ENCODE measurements at places on chromosomes 12 and 14. TPM values are rescaled to one million over a fixed set of nuclear protein-coding genes. Genes with fewer than 3 reads are reported as not detected.

DNA sequence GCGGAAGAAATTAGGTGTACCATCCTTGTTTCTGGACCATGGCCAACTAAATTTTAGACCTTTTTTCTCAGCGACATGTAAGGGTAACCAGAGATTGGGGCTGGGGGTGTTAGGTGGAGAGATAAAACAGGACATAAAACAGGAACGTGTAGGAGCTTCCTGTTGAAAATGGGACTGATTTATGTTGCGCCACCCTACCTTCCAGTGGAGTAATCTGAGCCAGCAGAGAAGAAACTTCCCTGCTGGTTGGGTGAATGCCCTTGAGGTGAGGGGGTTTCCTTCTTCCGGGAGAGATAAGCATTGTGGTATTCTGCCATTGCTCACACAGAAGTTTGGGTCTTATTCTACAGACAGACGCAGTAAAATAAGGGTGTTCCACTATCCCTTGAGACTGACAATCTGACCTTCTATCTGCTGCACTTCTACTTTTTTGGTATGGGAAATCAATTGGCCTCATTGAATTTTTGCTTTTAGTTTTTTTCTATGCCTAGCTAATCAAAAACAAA lies 417.6 kb downstream of the PCNX1 start:
- H3K36me3 ChIP-seq = peaks cover 17% of the 10 kb centered on the region
- no peaks in the 10 kb centered on the region for H3K27me3 ChIP-seq
- DNase-seq = peak; percentile 56
- H3K4me3 ChIP-seq = peak overlapping the region; percentile 22

DNA sequence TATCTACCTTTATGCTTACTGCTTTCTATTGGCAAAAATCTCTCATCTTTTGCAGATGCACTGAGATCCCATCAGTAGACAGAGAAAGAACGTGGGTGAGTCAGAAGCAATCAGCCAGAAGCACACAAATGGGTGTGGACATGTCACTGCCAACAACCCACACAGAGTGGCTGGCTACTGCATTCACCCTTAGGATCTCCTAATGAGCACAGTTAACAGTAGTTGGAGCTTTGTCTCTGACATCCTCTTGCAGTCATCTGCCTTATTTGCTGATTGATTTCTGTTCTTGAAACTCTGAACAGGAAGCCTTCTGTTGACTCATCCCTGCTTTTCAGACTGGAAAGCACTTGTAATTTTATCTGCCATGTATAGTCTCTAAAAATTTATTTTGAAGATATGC lies 117.2 kb downstream of the RGS6 start:
- H3K4me3 ChIP-seq = no peak overlapping the region
- DNase-seq = no peak
- peaks cover 20% of the 10 kb centered on the region for H3K27me3 ChIP-seq
- peaks cover 4% of the 10 kb centered on the region for H3K4me1 ChIP-seq
- H3K36me3 ChIP-seq = no peaks in the 10 kb centered on the region
- no peak overlapping the region for H3K27ac ChIP-seq

GRCh38 chr12:24561882-24562770 lies 386.8 kb downstream of the BCAT1 start:
- peaks cover 16% of the 10 kb centered on the region for H3K4me1 ChIP-seq
- DNase-seq = peak; percentile 27
- H3K36me3 ChIP-seq = no peaks in the 10 kb centered on the region
- H3K27ac ChIP-seq = no peak overlapping the region

- H3K36me3 ChIP-seq = peaks cover 15% of the 10 kb centered on the region
- no peak overlapping the region for H3K27ac ChIP-seq
- no peak overlapping the region for H3K4me3 ChIP-seq
- H3K4me1 ChIP-seq = peaks cover 30% of the 10 kb centered on the region
- no peak for DNase-seq
- no peaks in the 10 kb centered on the region for H3K27me3 ChIP-seq
Observed at GRCh38 chr14:50339178-50339804, 27.2 kb downstream of the DMAC2L start.

DNA sequence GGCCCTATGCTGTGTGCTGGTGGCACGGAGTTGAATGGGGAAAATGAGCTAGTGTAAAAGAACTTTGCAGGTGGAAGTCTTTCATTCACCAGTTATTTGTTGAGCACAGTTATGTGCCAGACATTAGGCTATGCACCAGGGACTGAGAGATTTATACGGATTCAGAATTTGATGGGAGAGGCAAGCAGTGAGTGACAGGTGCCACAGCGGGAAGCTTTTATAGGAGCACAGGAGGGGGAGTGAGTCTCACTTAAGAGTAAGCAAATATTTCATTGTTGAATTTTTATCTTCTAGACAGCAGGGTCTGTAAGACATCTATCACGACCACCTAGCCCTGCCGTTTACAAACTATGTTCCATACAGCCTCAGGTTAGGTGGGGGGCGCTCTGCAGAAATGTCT lies 320.6 kb downstream of the SNAPC1 start:
- no peaks in the 10 kb centered on the region for H3K36me3 ChIP-seq
- no peak overlapping the region for H3K27ac ChIP-seq
- no peaks in the 10 kb centered on the region for H3K27me3 ChIP-seq
- no peak overlapping the region for H3K4me3 ChIP-seq
- DNase-seq = no peak

DNA sequence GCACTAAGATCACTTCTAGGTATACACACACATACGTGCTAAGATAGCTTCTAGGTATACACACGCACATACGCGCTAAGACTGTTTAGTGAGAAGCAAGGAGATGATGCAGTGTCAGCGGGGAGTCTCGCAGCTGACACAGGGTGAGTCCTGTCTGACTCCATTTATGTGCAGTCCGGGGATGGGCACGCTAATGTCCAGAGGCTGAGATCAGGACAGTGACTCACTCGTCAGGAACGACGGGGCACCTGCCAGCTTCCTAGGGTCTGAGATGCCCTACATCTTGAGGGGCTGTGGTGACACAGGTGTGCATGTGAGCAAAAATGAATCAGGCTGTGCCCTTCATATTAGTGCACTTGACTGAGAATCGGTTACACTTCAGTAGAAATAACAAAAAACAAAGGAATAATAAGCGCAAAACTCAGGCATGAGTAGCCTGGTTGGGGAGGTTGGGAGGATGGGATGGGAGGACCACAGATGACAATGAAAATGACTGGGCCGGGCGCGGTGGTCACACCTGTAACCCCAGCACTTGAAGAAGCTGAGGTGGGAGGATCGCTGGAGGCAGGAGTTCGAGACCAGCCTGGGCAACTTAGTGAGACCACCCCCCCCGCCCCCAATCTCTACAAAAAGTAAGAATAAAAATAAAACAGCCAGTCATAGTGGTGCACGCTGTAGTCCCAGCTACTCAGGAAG lies 29.1 kb upstream of the ULK1 start:
- no peak for DNase-seq
- no peak overlapping the region for H3K4me3 ChIP-seq
- no peak overlapping the region for H3K27ac ChIP-seq
- no peaks in the 10 kb centered on the region for H3K27me3 ChIP-seq

DNA sequence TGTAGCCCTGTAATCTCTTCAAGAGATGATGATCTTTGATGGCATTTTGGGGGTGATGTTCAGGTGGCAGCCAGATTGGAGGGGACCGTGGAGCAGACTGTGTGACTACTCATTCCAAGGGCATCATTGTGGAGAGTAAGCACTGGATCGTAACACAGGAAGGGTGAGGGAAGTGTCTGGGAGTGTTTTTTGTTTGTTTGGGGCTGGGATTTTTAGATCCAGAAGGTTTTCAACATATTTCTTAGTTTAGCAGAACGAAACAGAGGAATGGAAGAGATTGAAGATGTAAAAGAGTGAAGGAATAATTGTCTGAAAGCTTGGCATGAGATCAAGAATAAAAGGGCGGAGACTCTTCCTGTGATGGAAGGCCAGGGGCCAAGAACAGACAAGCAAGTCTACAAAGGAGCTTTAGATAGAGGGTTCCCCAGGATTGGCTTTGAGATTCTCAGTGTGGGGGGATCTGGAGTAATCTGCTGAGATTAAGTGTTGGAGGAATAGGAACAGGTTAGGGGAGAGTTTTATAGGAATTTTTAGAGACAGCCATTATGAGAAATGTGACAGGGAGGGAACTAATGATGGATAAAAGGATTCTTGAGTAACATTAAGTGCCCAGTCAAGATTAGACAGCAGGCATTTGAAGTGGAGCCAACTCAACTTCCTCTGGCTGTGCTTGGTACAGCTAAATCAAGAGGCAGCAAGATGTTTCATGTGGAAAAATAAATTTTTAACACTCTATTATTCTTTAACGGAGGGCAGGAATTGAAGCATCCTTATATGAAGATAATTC lies 79.7 kb upstream of the REP15 start:
- no peaks in the 10 kb centered on the region for H3K36me3 ChIP-seq
- DNase-seq = no peak
- no peak overlapping the region for H3K27ac ChIP-seq
- no peak overlapping the region for H3K4me3 ChIP-seq
- H3K27me3 ChIP-seq = peaks cover 4% of the 10 kb centered on the region

- no peak overlapping the region for H3K4me3 ChIP-seq
- no peaks in the 10 kb centered on the region for H3K36me3 ChIP-seq
- H3K27me3 ChIP-seq = peaks cover 3% of the 10 kb centered on the region
- no peak overlapping the region for H3K27ac ChIP-seq
Observed at GRCh38 chr12:97306147-97306546, 156.5 kb upstream of the RMST start.

DNA sequence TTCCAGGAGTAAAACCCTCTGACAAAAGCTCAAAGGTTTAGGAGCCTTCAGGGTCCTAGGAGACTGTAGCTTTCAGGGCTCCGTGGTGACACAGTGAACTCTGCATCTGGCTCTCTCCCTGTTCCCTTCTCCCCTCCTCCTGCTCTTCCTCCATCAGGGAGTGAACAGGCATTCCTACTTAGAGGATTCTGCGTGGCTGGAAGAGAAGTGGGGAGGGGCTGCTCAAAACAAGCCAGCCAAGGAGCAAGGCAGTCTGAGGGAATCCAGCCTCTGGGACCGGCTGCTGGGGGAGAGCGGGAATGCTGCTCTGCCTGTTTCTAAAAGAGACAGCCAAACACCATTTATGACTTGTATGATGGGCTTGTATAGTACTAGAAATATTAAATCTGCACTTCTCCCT lies 49.5 kb downstream of the RBMS2 start:
- no peak for DNase-seq
- H3K36me3 ChIP-seq = no peaks in the 10 kb centered on the region
- peaks cover 28% of the 10 kb centered on the region for H3K4me1 ChIP-seq
- no peak overlapping the region for H3K27ac ChIP-seq
- H3K4me3 ChIP-seq = no peak overlapping the region

The USP44 gene
- 18.9 TPM for total RNA-seq

The B4GALNT1 gene
- 0.84 TPM for total RNA-seq

The TMCC3 gene
- 0.18 TPM for total RNA-seq
